Activated CD4-positive, alpha-beta T cell treated with anti-CD3 and anti-CD28 coated beads for 36 hours (primary cell): ENCODE measurements at places on chromosomes 4 and X.

- no peak for DNase-seq
Measured at GRCh38 chrX:69127466-69127865, 37.8 kb downstream of the PJA1 start.

- no peak for DNase-seq
Measured at GRCh38 chrX:16202943-16203342, 35.7 kb downstream of the MAGEB17 start.

DNA sequence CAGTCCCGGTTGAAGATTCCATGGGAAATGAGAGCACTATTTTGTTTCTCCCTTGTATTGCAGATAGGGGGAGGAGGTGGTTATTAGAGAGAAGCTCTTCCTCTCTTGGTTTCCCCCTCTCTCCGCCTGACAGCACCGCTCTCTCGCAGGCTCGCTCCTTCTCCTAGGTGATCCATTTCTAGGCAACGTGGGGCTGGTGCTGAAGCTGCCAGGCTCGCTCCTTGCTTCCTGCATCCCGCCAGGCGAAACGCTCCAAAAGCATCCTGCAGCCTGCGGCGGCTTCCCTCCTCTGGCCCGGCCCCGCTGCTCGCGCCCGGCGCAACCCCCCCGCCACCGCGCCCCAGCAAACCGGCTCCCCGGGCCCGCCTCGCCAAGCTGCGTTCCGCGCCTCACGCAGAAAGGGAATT is at the start of gene GRID2:
Gene GRID2, plus strand, starts transcription at position 346 of the 407 bp plus-strand sequence.
- no peak for DNase-seq

DNA sequence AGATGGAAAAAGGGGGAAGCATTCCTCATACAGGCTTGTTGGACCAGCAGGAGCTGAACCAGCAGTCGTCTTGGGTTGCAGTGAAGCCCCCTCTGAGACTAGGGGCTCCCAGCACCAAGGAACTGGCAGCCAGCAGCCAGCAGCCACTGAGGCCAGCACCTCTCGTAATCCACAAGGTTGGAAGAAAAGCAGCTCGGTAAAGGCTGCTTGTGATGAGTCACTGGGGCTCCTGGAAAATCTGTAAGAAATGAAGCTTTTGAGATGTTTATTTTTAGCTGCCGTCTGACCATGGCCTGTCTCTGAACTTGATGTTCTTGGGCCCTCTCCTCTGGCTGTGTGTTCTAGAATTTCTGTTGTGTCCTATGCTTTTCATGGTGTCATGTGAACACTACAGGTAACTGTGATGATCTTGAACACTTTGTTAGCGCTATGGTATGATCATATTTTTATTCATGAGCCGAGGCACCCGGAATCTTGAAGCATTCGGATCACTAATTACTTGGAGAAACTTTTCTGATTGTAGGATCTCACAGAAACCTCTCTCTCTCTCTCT is 18.6 kb downstream of the CLCN4 start:
- no peak for DNase-seq

DNA sequence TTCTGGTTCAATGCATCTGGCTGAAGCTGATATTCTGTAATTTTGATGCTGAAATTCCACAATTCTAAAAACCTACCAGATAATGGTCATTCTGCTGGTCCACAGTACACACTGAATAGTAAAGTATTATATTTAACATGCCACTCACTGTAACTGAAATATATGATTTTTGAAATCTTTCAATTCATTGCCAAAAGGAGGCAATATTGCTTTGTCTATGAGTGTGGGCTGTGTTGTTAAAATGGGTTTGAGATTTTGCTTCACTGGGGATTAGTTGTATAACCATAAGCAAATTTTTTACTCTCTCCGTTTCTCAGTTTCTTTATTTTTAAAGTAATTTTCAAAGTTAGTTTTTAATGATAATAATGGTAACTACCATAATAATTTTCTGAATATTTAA is 1404.1 kb upstream of the IGFBP7 start:
- DNase-seq, result no peak

- DNase-seq, result no peak
Measured at GRCh38 chrX:39065051-39065871, 264.0 kb downstream of the MID1IP1 start.

DNA sequence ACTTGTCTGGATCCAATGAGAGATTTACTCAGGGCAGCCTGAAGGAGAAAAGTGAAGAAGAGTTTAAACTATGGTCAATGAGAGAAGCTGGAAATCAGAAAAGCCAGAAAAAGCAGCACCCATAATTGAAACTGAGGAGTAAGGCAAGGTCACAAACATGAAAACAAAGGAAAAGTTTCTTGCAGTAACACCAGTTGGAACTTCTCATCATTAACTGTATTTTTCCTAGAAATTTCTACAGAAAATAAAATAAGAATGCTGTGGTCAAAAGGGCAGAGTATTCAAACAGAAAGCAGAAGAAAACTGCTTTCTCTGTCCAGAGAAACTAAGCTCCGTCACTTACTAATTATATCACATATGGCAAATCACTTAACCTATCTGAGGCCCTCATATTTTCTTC is 102.2 kb downstream of the OR13H1 start:
- DNase-seq, result no peak

GRCh38 chrX:9204560-9204959 is 170.6 kb upstream of the FAM9B start:
- DNase-seq, result no peak

DNA sequence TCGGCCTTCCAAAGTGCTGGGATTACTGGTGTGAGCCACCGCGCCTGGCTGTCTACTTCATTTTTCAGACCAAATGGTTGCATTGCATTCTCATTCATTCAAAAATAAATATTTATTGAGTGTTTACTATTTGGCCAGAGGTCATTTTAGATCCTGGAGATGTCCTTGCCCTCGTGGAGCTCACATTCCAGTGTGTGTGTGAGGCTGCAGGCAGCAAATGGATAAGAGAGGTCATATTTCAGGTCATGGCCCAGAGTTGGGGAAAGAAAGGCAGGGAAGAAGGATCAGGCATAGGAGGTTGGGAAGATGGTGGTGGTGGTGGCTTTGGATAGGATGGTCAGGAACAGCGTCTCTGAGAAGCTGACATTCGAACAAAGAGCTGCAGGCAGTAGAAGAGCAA is 119.1 kb downstream of the CEP135 start:
- DNase-seq, result no peak

GRCh38 chr4:110869862-110870572 is 247.1 kb upstream of the PITX2 start:
- DNase-seq, result no peak
